ENCODE measurements at places on chromosomes 7 and 10.
A peak's percentile ranks its signal among the peaks of the same experiment; 100 is the strongest.

DNA sequence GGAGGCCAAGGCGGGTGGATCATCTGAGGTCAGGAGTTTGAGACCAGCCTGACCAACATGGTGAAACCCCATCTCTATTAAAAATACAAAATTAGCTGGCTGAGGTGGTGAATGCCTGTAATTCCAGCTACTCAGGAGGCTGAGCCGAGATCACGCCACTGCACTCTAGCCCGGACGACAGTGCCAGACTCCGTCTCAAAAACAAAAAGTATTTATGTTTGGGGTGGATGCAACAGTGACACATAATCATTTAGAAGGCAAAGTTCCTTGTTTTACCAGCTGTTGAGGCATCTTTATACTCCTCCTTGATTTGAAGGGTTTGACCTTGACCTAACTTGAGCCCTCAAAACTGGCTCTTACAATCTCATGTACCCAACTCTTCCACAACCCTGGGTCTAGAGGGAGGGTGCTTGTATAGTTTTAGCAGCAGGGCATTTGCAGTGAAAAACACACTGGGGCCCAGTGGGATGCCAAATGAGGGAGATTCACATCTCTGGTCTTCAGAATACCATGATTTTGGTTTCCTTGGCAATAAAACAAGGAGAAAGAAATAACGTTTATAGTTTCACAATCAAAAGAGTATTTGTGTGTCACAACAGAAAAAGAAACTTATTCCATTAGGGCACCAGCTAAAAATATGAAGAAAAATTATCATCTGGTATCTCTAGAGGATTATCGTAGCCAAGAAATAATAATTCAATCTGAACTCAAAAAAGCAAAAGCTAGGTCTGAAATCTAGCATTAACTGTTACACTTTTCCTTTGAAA lies 14.2 kb upstream of the TMEM254 start:
- no peak for DNase-seq

GRCh38 chr7:37990337-37990736 lies 69.9 kb downstream of the EPDR1 start:
- DNase-seq, result no peak

- peak; percentile 19 for DNase-seq
Observed at GRCh38 chr7:124720195-124720594, 45.4 kb downstream of the GPR37 start.

- peak; percentile 93 for DNase-seq
Observed at GRCh38 chr10:102395400-102396316, at the start of gene NFKB2. Gene NFKB2 (plus strand): TSS chr10:102395705. CDS start chr10:102395960, 255 bp downstream.

DNA sequence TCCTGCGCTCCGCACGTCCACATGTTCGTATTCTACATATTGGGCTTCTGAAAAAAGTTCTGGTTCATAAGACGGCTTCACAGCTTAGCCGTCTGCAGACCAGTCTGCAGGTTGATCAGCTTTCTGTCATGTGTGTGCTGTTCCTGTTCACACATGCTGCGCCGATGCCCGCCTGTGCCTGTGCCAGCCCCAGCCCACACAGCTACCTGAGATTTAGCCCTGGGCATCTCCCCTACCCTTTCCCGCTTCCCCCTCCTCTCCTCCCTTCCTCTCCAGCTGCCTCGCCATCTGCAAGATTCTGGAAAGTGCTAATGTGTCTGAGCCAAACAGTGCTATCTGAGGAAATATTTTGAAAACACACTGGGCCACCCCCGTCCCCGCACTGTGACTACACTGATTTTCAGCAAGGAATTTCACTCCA lies 7.1 kb downstream of the CHST3 start:
- no peak for DNase-seq

DNA sequence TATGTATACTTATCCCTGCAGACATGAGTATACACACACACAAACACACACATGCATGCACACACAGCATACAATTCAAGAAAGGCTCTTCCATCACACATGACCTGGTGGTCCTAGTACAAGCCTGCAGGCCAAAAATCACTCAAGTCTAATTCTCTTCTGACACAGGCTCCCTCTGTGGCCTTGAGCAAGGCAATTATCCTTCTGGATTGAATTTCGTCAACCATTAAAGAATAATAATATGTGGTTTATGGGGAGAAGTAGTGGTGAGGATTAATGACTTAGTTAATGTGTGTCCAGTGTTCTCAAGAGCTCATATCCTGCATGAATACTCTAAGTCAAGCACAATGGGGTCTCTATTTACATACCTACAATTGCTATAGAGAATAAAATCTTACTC lies 161.8 kb upstream of the KIAA1217 start:
- DNase-seq, result no peak

GRCh38 chr7:128192497-128193142 lies 48.5 kb upstream of the LEP start:
- no peak for DNase-seq

GRCh38 chr7:100413889-100414288 lies 14.6 kb downstream of the ZCWPW1 start:
- DNase-seq, result no peak

GRCh38 chr10:63352976-63353375 lies 112.8 kb downstream of the JMJD1C start:
- DNase-seq, result no peak

GRCh38 chr10:75034131-75034512 lies 77.3 kb upstream of the SAMD8 start:
- DNase-seq, result peak; percentile 16

DNA sequence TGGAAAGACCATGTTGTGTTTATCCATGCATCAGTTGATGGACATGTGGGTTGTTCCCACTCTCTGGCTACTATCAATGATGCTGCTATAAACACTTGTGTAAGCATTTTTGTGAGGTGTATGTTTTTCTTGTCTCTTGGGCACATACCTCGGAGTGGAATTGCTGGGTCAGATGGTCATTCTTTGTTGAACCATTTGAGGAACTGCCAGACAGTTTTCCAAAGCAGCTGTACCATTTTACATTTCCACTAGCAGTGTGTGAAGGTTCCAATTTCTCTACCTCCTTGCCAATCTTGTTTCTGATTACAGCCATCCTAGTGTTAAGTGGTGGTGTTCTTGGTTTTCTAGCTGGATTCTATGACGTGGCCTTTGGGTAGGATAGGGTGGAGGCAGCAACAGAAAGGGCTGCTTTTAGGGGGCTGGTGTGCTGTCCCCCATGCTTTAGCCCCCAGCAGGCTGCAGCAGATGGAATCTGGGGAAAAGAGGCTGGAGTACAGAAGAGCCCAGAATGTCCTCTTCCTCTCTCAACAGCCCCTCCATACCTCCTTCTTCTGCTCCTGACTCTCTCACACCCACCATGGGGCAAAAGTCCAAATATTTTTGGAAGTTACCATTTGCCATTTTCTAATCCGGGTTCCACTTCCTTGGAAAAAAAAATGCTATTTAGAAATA lies 352.7 kb downstream of the FRMD4A start:
- no peak for DNase-seq

DNA sequence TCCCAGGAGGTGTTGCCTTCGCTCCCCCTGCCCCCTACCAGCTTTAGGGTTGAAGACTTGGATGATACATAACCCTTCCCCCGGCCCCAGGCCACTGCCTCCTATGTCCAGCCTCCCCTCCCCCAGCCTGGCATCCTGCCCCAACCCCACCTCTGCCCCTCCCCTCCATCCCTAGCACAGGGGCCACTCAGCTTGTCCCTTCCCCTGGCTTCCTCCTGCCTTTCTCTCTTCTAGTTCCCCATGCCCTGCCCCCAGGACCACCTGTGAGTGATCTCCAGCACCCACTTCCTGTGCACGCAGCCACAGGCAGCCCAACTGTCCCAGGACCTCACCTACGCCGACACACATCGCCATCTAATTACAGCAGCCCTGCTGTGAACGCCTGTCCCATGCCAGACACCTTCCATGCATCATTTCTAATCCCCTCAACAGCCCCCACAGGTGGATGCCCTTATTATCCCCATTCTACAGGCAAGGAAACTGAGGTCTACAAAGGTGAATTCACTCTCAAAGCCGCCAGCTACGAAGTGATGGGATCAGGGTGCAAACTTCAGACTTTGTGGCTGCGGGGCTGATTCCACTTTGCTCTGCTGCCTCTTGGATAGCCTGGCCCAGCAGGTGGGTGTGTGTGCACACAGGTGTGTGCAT lies 82.4 kb upstream of the CHST15 start:
- no peak for DNase-seq

DNA sequence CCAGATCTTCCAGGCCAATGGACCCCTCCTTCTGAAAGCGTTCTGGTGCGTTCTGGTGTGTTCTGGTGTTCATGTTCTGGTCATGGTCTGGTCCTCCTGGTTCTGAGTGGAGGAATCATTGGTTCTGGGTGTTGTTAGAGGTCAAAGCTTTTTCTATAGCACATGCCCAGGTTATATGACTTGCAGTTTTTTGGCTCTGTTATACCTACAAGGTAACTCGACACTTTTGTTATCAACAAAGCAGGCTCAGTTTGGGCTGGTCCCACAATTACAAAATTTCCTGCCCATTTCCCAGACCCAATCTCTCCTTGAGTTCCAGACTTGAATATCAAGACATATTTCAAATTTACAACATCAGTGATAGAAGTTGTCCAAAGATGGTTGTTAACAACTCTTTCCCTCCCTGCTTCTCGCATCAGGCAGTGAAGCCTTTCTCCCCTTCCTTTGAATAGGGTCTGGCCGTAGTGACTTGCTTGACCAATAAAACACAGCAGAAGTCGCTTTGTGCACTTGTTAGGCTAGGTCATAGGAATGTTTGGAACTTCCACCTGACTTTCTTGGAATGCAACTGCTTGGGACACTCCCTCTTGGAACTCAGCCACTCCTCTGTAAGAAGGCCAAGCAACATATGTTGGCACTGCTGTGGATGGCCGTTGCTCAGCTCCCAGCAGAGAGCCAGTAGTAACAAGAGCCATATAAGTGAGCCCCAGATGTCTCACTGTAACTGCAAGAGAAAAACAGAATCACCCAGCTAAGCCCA lies 83.1 kb upstream of the STEAP1B start:
- no peak for DNase-seq

DNA sequence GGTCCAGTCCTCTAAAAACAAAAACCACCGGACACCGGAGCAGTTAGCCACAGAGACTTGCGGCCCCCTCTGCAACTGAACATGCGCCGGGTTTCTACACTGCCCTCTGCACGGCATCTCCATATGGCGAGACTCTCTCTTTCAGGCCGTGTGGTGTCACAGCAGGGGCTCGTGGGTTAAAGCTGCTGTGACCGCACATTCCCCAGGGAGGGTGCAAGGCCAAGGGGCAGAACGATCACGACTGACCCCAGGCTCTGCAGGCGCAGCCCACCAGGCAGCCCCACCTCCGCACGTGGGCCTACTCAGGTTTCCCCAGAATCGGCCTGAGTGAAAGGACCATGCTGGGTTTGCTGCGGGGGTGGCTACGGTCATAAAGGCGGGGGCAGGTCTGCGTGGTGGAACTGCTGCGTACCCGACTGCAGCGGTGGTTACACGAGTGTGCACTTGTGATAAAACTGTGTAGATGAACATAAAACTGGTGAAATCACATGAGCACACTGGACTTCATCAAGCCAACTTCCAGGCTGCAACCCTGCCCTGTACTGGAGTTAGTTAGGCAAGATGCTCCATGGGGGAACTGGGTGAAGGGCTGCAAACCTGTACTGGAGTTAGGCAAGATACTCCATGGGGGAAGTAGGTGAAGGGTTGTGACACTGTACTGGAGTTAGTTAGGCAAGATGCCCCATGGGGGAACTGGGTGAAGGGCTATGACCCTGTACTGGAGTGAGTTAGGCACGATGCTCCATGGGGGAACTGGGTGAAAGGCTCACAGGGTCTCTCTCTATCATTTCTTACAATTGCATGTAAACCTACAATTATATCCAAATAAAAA lies 81.4 kb upstream of the PPP2R2D start:
- no peak for DNase-seq

- peak; percentile 63 for DNase-seq
Observed at GRCh38 chr10:133276435-133277201, at the start of gene ADAM8. Gene ADAM8 (minus strand): TSS chr10:133276868. CDS start chr10:133276817, 51 bp downstream.

DNA sequence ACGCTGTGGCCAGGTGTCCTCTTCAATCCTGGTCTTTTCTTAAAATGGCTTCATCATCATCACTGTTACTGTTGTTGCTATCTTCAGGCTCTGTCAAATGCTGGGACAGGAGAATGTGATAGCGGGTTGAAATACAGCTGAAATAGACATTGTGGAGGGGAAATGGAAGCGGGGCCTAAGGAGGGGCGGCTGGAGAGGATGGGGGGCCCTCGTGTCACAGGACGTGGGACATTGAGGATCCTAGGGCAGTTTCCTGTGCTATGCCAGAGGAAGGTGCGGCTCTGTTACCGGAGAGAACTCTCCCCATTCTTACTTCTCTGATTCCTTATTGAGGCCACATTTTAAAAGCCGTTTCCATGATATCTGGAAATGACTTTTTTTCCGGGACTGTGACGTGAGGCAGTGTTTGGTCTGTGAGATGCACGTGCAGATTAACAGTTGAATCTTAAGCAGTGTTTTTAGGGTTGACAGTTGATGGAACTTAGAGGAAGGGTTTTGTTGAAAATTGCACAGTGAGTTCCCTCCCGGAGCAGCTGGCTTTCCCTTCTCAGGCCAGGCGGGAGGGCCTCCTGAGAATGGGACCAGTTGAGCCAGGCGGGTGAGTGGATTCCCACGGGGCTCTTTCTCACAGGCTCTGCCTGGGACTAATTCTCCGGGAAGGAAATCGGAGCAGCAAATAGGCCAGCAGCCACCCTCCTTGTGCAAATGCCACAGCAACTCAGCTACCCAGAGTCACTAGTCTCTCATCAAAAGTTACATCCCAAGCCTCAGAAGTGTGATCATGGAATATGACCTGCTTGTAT lies 125.2 kb downstream of the TACC2 start:
- DNase-seq, result peak; percentile 67

GRCh38 chr7:40733578-40733977 lies 598.8 kb downstream of the SUGCT start:
- peak; percentile 39 for DNase-seq

- DNase-seq, result no peak
Observed at GRCh38 chr10:113525713-113526112, 27.1 kb upstream of the HABP2 start.

DNA sequence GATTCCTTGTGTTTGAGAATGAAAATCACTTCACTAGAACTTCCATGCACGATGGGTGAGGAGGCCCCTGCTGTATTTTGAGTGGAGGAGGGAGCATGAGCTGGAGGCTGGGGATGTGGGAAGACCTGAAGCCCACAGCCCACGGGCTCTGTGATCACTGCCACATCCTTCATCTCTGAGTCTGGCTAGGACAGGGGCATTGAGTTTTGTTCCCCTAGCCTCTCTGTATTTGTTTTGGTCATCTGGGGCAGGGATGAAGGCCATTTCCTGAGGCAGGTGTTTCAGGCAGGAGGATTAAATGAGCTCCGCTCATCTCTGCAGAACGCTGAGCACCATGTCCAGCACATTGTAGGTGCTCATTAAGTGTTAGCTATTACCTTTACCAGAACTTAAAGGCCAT lies 293.6 kb downstream of the GLRX3 start:
- no peak for DNase-seq

DNA sequence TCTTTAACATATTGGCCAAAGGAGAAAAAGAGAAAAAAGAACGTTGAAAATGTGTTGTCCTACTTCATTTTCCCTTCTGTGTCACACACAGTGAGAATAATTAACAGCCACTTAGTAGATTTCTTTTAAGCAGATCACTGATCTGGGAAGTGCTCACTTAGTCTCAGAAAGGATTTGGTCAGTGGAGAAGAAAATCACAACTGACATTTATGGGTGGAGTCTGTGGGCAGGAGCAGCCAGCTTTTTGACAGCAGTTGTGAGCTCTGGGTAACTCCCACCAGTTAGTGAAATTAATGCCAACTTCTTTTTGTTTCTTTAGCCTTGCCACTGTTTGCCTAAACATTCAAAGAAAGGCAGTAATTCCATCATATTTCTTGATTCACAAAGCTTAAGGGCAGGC lies 49.7 kb downstream of the CDK14 start:
- no peak for DNase-seq
